ENCODE measurements at places on chromosomes 16 and 17. TPM values are rescaled to one million over a fixed set of nuclear protein-coding genes. Genes with fewer than 3 reads are reported as not detected.

GRCh38 chr17:82832881-82833475, 6.8 kb downstream of the ZNF750 start:
- DNase-seq, result no peak

DNA sequence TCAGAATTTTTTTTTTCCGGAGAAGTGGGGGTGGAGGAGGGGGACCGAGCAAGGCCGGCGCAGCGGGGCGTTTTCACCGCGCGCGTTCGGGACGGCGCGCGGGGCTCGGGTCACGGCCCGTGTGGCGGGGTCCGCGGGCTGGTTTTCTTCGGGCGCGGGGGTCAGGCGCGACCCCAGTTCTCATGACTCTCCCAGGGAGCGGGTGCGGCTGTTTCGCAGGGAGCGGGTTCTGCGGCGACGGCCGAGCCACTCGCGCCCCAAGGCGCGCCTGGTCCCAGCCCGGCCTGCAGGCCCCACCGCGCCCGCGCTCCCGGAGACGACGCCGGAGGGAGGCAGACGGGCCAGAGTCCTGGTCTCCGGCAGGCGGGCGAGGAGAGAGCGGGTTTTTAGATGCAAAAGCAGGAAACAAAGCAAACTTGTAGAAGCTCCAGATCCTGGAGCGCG, 1.0 kb downstream of the BAHCC1 start:
- DNase-seq, result no peak

DNA sequence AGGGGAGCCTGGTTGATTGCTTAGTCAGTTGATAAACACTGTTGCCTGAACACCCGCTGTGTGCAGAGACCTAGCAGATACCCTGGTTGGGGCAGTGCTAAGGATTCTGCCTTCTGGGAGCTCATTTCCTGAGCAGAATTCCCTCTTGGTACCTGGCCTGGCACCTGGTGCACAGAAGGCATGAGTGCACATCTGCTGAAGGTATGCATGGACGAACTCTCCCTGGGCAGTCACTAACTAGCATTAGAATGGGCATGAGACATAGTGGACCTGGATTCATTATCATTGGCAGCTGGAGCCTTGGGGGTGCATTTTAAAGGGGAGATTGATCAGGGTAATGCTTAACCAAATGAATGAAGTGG, 13.1 kb downstream of the ADCY7 start:
- no peak for DNase-seq

Gene ALDH3A1
- polyA plus RNA-seq, result 0.07 TPM

GRCh38 chr16:1492082-1492922, 858 bp upstream of the TELO2 start:
- no peak for DNase-seq

DNA sequence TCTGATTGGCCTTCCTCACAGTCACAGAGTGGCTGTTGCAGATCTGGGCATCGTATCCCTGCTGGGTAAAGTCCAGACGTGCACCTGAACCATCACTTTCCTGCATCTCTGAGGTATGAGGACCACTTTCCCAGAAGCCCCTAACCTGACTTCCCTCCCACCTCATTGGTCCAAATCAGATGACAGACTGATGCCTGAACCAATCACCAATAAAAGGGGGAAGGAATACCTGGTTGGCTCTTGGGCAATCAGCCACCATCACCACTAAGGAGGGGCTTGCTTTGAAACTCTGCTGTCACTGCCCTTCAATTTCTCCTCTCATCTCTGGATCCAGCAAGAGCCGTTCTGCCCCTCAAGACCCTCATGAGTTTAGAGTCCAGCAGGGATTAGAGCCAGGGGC, 13.6 kb upstream of the WFDC1 start:
- no peak for DNase-seq

Gene CENPX
- 96.7 TPM for polyA plus RNA-seq

Gene KLHL11
- polyA plus RNA-seq, result 7.4 TPM

GRCh38 chr17:2259769-2260536, 43.6 kb downstream of the SMG6 start:
- DNase-seq, result no peak

Gene CCL16
- 17.7 TPM for polyA plus RNA-seq

Gene PTGES3L
- 1.9 TPM for polyA plus RNA-seq

GRCh38 chr17:77403854-77404253, 263.1 kb downstream of the SEC14L1 start:
- DNase-seq, result no peak

Gene ITGAL
- polyA plus RNA-seq, result 1.2 TPM

- no peak for DNase-seq
These were observed 6.2 kb upstream of the ABCA8 start for GRCh38 chr17:68961214-68961882.

Gene LRRC46
- 0.09 TPM for polyA plus RNA-seq

Gene PPP1R1B
- polyA plus RNA-seq, result 0.18 TPM

GRCh38 chr16:78791011-78791410, 691.6 kb downstream of the WWOX start:
- no peak for DNase-seq

Gene BAHCC1
- polyA plus RNA-seq, result 1.4 TPM
